ENCODE measurements at places on chromosomes 2 and 18.

- DNase-seq, result no peak
These were observed 554.5 kb downstream of the STK39 start for GRCh38 chr2:167692936-167693335.

DNA sequence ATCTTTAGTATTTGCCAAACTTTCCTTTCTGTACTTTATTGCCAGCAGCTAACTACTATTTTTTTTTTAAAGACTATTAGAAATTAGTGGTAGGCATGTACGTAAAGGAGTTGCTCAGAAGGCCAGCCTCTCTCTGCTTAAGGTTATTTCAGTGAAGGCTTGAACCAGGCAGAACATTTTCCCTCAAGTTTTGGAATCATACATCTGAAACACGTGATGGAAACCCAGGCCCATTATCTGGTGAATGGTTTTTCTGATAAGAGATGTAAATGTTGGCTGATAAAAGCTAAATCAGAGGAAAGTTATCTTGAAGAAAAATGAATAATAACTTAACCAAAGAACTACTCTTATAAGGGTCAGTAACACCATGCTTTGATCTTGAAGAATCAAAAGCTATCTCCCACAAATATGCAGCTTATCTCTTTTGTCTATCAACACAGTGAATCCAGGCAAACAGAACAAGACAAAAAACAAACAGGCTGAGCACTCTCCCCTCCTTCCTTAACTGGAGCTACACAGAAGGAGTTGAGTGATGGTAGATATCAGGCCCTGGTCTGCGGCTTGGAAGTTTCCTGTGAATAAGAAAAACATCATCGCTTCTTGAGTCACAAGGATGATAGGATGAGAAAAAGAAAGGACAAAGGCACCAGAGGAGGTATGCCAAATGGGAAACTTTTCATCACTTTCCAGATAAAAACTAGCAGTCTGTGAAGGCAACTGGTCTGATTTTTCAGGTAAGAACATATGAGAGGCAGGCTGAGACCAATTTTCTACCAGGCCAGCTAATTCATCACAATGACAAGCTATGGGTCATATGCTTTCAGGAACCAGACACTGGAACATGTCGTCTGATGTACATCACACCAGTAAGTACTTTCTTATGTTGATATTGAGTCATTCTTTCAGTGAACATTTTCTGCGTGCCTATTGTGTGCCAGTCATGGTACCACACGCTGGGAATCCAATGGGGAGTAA is 88.4 kb upstream of the STK17B start:
- DNase-seq, result no peak

DNA sequence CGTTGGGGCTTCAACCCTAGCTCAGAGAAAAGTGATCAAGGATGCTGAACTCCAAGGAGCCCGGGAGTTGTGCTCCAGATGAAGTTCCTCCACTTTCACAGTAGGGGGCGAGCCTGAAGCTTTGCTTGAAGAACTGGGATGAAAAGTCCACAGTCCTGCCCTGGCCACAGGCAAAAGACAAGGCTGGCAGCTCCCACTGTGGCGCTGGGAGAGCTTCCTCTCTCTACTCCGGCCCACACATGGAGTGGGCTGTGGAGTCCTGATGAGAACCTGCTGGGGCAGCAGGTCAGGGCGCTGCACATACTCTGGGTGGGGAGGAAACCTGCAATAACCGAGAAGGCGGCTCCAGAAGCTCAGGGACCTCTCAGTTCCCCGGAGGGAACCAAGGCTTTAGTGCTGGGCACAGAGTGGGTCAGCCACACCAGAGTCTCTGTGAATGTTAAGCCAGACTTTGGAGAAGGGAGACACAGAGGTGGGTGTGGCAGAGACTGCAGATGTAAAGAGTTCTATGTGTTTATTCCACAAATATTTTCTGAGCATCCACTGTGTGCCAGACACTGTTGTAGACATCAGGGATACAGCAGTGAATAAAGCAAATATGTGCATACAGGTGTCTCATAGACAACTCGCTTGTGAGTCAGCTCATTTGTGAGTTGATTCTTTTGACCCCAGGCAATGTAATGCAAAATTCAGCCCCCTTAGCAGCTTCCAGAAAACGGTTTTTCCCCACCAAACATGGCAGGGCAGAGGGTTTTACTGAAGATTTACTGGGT is 48.0 kb upstream of the MRPL33 start:
- peak; percentile 62 for DNase-seq

- no peak for DNase-seq
These were observed 256.1 kb downstream of the RPRM start for GRCh38 chr2:153222231-153223165.
